ENCODE measurements at places on chromosomes 6 and 20. TPM values are rescaled to one million over a fixed set of nuclear protein-coding genes. Genes with fewer than 3 reads are reported as not detected.

The ENPP1 gene
- 2.0 TPM for total RNA-seq

- DNase-seq: no peak
Observed at GRCh38 chr6:132481189-132481588, 31.7 kb downstream of the STX7 start.

GRCh38 chr6:119233312-119233984, 116.1 kb downstream of the MAN1A1 start:
- DNase-seq: no peak

The HLA-F gene
- total RNA-seq: 98.3 TPM

The OR2J3 gene
- total RNA-seq: not detected

DNA sequence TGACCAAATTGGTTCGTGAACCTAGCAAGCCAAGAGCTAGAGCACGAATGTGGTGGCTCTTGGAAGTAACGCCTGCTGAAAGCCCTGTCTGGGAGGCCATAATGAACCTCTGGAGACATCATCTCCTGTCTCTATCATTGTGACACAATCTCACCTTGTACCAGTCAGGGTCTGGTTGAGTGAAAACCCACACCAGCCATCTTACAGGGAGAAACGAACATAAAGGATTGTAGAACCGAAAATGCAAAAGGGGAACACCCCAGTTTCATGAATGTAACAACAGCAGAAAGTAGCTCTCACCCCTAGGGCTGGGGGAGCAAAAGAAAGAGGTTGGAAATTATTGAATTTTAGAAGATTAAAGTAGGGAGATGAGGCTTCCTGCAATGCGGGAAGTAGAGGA, 50.9 kb upstream of the TAB2 start:
- no peak for DNase-seq

DNA sequence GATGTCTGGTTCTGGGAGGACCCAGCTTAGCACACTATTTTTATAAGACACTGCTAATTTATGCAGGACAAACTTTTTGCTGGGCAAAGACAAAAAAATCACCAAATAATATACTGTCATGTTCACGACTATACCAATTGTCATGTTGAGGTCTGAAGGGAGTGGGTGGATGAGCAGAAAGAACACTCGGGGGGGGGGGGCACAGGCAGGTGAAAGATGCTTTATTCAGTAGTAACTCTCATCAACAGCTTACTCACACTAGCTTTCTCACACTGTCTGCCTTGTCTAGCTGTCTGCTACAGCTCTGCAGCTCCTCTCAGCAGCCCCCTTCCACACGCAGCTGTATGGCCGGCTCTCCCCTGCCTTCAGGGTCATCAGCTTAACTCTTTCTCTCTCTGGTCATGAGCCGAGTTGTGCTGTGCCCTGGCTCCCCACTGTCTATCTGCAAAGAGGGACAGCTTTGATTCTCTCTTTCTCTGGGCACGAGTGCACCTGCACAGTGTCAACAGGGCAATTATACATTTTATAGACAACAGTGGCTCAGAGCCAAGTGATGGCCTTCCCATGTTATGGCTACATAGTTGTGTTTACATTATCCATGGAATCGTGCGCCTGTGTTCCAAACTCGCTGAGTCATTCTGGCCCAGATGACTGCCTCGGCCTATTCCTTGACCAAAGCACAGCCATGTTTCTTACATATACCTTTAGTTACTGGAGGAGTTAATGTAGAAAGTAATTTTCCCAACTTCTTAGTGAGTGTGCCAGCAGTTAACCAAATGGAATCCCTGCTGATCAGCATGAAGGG, 187.7 kb upstream of the PRSS16 start:
- DNase-seq: no peak

- no peak for DNase-seq
Observed at GRCh38 chr20:40331807-40332560, 357.1 kb downstream of the MAFB start.

GRCh38 chr6:35935469-35935868, 14.6 kb upstream of the SRPK1 start:
- no peak for DNase-seq

The CDC5L gene
- 17.3 TPM for total RNA-seq

DNA sequence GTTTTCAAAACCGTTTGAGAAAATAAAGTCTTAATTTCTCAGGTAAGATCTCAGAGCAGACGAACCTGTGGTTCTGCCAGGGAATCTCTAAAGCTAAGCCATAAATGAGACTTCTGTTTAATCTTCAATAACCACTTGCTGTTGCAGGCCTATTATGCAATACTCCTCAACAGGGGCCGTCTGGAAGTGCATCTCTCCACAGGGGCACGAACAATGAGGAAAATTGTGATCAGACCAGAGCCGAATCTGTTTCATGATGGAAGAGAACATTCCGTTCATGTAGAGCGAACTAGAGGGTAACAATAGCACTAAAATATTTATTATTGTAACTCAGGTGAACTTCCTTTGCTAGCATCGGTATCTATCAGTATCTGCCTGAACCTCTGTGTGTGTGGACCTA, 223.7 kb downstream of the ARHGAP18 start:
- DNase-seq: no peak

DNA sequence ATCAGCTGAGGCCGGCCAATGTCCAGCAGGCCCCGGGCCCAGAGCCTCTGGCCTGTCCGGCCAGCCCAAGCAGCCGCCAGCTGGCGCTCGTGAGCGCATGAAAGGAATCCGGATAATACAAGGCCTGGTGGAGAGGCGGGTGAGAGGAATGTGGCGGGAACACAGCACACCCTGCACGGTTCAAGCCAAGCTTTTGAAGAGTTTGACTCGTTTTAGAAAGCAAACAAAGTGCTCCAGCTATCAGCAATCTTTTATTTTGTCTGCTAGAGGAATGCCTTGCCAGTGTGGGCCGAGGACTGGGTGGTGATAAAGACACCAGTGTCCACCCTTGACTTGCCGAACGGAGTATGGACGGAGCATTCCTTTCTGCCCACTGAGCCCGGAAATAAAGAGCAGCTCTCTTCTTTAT, 9.3 kb upstream of the NEDD9 start:
- no peak for DNase-seq

The PRL gene
- not detected for total RNA-seq

The TJAP1 gene
- total RNA-seq: 27.9 TPM

The MRPS18A gene
- 27.0 TPM for total RNA-seq

DNA sequence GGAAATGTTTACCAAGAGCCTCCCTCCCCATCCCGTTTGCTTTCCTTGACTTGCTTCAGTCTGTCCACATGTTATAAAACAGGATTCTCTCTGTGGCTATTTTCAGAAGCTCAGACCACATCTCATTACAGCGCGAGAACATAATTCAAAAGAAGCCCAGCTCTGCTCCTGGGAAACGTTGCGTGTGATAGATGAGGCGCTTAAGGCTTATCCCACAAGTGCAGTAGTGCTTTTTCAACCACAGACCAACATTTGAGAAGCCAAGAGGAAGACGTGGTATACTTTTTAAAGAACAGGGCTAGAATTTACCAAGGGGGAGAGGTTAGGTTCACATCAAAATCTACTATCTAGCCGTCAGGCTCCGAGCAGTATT, 239.5 kb downstream of the SLC24A3 start:
- no peak for DNase-seq

GRCh38 chr6:74451953-74452352, 753.9 kb downstream of the COL12A1 start:
- no peak for DNase-seq

GRCh38 chr20:25120457-25120856, 38.5 kb upstream of the VSX1 start:
- no peak for DNase-seq

- DNase-seq: no peak
Observed at GRCh38 chr20:34538671-34539123, 19.8 kb upstream of the MAP1LC3A start.

The RREB1 gene
- 49.3 TPM for total RNA-seq

DNA sequence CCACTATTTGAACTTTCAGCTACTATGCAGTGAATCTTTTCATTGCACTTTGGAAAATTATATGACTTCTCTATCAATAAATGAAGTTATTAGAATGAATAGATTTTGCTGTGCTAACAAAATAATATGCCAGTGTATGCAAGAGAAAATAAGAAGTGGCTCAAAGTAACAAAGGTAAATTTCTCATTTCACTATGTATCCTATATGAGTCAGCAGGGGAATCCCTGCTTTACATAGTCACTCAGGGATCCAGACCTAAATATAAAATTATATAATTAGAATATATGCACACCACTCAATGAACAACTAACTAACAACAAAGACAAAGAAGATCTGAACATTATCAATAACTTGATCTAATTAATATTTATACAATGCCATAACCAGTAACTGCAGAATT, 390.8 kb upstream of the IRAK1BP1 start:
- no peak for DNase-seq

- peak; percentile 32 for DNase-seq
Observed at GRCh38 chr6:141483598-141484061, 649.1 kb upstream of the GJE1 start.

The PLEKHG1 gene
- 16.7 TPM for total RNA-seq

GRCh38 chr20:1535420-1536175, 21.9 kb downstream of the SIRPD start:
- DNase-seq: peak; percentile 51

The SOX18 gene
- 69.2 TPM for total RNA-seq

The FRK gene
- 8.5 TPM for total RNA-seq

GRCh38 chr6:153553627-153554026, 422.5 kb upstream of the RGS17 start:
- DNase-seq: no peak

DNA sequence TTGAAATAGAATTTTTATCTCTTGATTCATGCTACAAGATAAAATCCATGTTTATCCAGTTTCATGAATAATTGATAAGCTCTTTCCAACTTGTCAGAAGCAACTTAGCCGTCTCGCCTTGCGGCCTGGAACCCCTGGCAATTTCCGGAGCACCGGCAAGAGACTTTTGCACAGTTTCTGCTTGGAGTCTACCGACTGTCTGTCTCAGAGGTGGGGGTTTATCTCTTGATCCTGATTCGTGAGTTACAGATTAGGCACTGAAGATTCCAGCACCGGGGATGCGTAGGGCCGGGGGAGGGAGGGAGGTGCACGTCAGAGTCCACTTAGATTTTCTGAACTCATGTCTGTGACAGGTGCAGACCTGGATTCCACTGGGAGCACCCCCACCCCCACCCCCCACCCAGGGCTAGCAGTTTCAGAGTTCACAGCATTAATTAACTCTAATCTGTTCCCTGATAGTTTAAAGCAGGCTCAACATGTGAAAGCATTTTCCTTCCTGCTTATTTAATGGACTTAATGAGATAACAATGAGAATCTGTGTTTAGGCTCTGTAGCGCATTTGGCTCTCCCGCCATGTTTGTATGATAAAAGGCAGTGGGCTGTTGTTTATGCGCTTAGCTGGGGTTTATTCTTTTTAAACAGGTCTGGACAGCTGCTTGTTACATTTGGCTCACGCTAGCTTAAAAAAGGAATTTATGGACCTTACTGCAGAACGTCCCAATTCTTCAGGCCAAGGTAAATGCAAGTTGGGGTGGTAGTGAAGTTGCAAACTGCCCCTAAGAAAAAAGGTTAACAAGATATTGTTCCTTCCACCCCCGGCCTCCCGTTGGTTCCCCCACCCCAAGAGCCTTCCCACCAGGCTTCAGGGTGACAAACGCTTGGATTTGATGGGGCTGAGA, 8.1 kb upstream of the APCDD1L start:
- no peak for DNase-seq

- DNase-seq: no peak
Observed at GRCh38 chr6:5723841-5724691, 282.7 kb downstream of the NRN1 start.

The ADGRF1 gene
- 29.6 TPM for total RNA-seq

DNA sequence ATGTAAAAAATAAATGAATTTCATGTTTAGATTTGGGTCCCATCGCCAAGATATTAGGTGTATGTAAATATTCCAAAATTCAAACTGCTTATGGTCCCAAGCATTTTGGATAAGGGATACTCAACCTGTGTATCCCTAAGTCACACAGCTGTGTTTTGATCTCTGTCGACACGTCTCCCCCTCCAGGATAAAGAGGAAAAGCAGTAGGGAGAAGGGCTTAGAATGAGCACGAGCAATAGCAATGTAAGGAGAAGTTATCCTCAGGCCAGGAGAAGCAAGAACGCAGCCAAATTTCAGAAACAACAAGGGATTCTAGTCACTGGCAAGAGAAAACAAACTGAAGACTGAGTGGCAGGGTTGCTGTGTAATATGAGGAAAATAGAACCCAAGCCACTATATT, 181.2 kb downstream of the AIG1 start:
- DNase-seq: no peak

DNA sequence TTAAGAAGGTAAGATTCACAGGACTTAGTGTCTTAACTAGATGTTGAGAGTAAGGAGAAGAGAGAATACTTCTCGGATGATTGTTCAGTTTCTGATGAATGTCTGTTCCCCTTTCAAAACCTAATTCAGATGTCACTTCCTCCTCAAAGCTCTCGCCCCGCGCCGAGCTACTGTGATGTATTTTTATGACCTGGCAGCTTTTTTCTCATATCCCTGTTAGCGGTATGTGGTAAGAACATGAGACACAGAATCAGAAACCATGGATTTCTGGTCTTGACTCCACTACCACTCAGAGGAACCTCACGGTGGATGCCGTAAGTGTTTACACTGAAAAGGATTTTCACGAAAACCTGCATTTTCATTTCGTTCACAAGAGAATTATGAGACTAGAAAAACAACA, 48.4 kb downstream of the CEP43 start:
- peak; percentile 55 for DNase-seq

The SLC16A10 gene
- total RNA-seq: 8.5 TPM

DNA sequence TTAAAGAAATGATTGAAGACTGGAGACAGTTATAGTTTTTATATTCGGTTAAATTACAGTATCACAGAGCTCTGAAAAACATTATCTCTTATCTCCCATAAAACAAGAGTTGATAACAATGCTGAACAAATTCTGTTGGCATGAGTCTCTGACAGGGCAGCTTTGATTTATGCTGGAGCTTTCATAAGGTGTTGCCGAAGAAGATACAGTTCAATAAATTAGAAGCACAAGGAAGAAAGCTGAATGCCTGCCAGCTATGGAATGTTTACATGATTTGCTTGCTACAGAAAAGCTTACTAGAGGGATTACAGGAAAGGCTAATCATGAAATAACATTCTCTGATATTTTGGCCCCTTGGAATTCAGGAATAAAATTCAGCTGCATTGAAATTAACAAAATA, 431.9 kb upstream of the GJE1 start:
- DNase-seq: no peak

DNA sequence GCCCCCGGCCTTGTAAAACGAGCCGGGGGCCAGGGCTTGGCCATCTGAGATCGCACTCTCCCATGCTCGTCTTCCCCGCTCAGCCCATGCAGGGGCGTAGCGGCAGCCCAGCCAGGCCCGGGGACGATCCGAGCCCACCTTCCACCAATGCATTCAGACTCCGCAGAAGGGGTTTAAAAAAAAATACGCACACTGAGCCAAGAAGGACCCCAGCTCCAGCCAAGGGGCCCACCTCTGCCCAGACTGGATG, 320 bp downstream of the GSTA4 start:
- no peak for DNase-seq

The SIM1 gene
- total RNA-seq: not detected

- no peak for DNase-seq
Observed at GRCh38 chr6:1312473-1313367, 822 bp downstream of the FOXQ1 start.

The RBM38 gene
- total RNA-seq: 20.0 TPM

Data from left lung (tissue), 14 donors.